ENCODE measurements at places on chromosomes 5 and 9. TPM values are rescaled to one million over a fixed set of nuclear protein-coding genes. Genes with fewer than 3 reads are reported as not detected.

SV2C gene
- 0.02 TPM for polyA plus RNA-seq

COL23A1 gene
- 0.05 TPM for polyA plus RNA-seq

NEUROG1 gene
- polyA plus RNA-seq, result not detected

SUSD3 gene
- 0.37 TPM for polyA plus RNA-seq

HAUS6 gene
- 9.6 TPM for polyA plus RNA-seq

DYNC2I2 gene
- 11.5 TPM for polyA plus RNA-seq

GPX3 gene
- 139 TPM for polyA plus RNA-seq

CAVIN4 gene
- 0.18 TPM for polyA plus RNA-seq

ZNF300 gene
- 3.4 TPM for polyA plus RNA-seq

ENTPD2 gene
- 0.52 TPM for polyA plus RNA-seq

PLAA gene
- 15.0 TPM for polyA plus RNA-seq

TUT7 gene
- polyA plus RNA-seq, result 27.5 TPM

FGF1 gene
- 1.8 TPM for polyA plus RNA-seq

IL5 gene
- not detected for polyA plus RNA-seq

CTXN3 gene
- polyA plus RNA-seq, result 0.10 TPM

ALDH1A1 gene
- 0.32 TPM for polyA plus RNA-seq

NOL6 gene
- polyA plus RNA-seq, result 93.3 TPM

JMY gene
- 2.5 TPM for polyA plus RNA-seq

PCDHGC4 gene
- 0.12 TPM for polyA plus RNA-seq

CYSRT1 gene
- polyA plus RNA-seq, result 0.80 TPM

GCNT4 gene
- 1.1 TPM for polyA plus RNA-seq

PCDHA2 gene
- polyA plus RNA-seq, result not detected

GAS1 gene
- 0.56 TPM for polyA plus RNA-seq

ZNG1A gene
- polyA plus RNA-seq, result 27.4 TPM

FCN2 gene
- polyA plus RNA-seq, result not detected

CLIC3 gene
- 9.4 TPM for polyA plus RNA-seq

BTNL3 gene
- not detected for polyA plus RNA-seq

SPINK7 gene
- polyA plus RNA-seq, result 0.87 TPM

IFNA21 gene
- not detected for polyA plus RNA-seq

KIF12 gene
- polyA plus RNA-seq, result 1.5 TPM

CCNJL gene
- 2.1 TPM for polyA plus RNA-seq

SLC46A2 gene
- not detected for polyA plus RNA-seq

CDH9 gene
- polyA plus RNA-seq, result not detected

ABHD17B gene
- 16.3 TPM for polyA plus RNA-seq

PCDHB16 gene
- polyA plus RNA-seq, result 0.09 TPM

PFN3 gene
- not detected for polyA plus RNA-seq

LCN9 gene
- polyA plus RNA-seq, result not detected

FGFR4 gene
- polyA plus RNA-seq, result 0.62 TPM

NTNG2 gene
- polyA plus RNA-seq, result 0.05 TPM

PCDHAC2 gene
- 1.2 TPM for polyA plus RNA-seq

SPATA31A3 gene
- polyA plus RNA-seq, result not detected

THBS4 gene
- 0.46 TPM for polyA plus RNA-seq

NDFIP1 gene
- polyA plus RNA-seq, result 38.2 TPM

ALDOB gene
- polyA plus RNA-seq, result not detected

PCDHB12 gene
- 0.03 TPM for polyA plus RNA-seq

DND1 gene
- 0.22 TPM for polyA plus RNA-seq

UBAC1 gene
- 50.7 TPM for polyA plus RNA-seq

ZNF474 gene
- polyA plus RNA-seq, result 0.05 TPM

DMRTA1 gene
- polyA plus RNA-seq, result 1.2 TPM

IL3 gene
- polyA plus RNA-seq, result not detected

PTRH1 gene
- polyA plus RNA-seq, result 14.3 TPM

JAK2 gene
- 5.4 TPM for polyA plus RNA-seq

PCDHGA2 gene
- 0.37 TPM for polyA plus RNA-seq

GOLPH3 gene
- polyA plus RNA-seq, result 28.6 TPM

ATP10B gene
- 0.06 TPM for polyA plus RNA-seq

CDKN2B-AS1 gene
- 1.4 TPM for polyA plus RNA-seq

COL5A1 gene
- 4.9 TPM for polyA plus RNA-seq

ARHGEF28 gene
- polyA plus RNA-seq, result 24.2 TPM

TAF11L5 gene
- not detected for polyA plus RNA-seq

Data from keratinocyte (primary cell).